ENCODE measurements at places on chromosomes 5 and 9.
A peak's percentile ranks its signal among the peaks of the same experiment; 100 is the strongest.

- DNase-seq = no peak
Measured at GRCh38 chr5:122436615-122437014, 124.6 kb downstream of the SNCAIP start.

GRCh38 chr9:95506678-95507463 lies 9.9 kb downstream of the PTCH1 start:
- DNase-seq = peak; percentile 24

- peak; percentile 15 for DNase-seq
Measured at GRCh38 chr9:132077881-132078698, 1.6 kb downstream of the MED27 start.

DNA sequence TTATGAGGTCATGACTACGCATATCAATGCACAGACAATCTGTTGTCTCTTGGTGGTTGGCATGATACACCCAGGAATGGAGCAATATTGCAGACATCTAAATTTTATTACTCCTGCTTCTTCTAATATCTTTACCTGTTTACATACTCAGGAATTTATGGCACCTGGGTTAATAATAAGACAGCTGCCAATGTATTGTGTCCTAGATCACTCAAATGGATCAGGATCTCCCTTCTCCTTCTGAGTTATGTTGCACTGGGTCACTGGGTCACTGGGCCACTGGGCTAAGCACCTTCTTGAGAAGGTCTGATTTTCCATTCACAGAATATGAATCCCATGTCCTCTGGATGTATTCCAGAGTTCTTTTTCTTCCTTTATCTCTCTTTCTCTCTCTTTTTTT lies 41.8 kb downstream of the CCL28 start:
- no peak for DNase-seq

DNA sequence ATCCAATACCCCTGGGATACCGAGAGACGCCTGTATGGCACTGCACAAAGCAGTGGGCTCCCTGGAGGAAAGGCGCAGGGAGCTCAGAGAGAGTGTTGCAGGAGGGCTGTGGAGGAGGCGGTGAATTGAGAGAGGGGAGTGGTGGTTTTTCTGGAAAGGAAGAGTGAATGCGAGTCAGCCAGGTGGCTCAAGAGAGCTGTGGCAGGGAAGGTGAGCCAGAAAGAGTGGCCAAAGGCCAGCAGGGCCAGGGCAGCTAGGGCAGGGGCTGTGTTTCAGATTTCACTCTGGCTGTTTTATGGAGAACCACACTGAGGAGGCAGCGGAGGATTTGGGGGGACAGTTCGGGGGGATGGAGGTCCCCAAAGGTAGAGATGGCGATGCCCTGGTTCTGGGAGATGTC lies 13.0 kb upstream of the DAB2IP start:
- DNase-seq = no peak

DNA sequence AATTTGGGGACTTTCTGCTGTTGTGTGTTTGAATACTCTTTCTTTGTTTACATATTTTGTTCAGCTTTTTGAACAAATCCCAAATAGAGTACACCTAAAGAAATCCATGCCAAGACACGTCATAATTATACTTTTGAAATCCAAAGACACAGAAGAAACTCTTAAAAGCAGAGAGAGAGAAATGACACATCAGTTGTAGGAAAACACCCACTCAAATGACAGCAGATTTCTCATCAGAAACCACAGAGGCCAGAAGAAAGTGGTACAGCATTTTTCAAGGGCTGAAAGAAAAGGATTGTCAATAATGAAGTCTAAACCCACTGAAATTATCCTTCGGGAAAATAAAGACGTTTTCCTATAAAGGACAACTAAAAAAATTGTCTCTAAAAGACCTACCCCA lies 378.6 kb downstream of the GADD45G start:
- DNase-seq = no peak

Measured in CD8-positive, alpha-beta memory T cell (primary cell).